Right lung (tissue), 10 donors: ENCODE measurements at places on chromosomes 3 and 15. TPM values are rescaled to one million over a fixed set of nuclear protein-coding genes. Genes with fewer than 3 reads are reported as not detected.

The LMAN1L gene
- polyA plus RNA-seq, result not detected

The TMIE gene
- polyA plus RNA-seq, result 0.73 TPM

The MYO1E gene
- polyA plus RNA-seq, result 29.3 TPM

The ZDHHC23 gene
- 8.8 TPM for polyA plus RNA-seq

The HRG gene
- polyA plus RNA-seq, result 1.1 TPM

The RARRES1 gene
- 48.0 TPM for polyA plus RNA-seq

The STRA6 gene
- 7.1 TPM for polyA plus RNA-seq

The NR2F2 gene
- polyA plus RNA-seq, result 141 TPM

The FANCD2OS gene
- not detected for polyA plus RNA-seq

The FAM81A gene
- polyA plus RNA-seq, result 3.1 TPM

The GOLGA6L7 gene
- 1.1 TPM for polyA plus RNA-seq

The FRMD5 gene
- 1.9 TPM for polyA plus RNA-seq

The PP2D1 gene
- 0.68 TPM for polyA plus RNA-seq

The GP5 gene
- polyA plus RNA-seq, result 0.72 TPM
